H1 (cell line): ENCODE measurements at places on chromosomes 12 and 14. TPM values are rescaled to one million over a fixed set of nuclear protein-coding genes. Genes with fewer than 3 reads are reported as not detected.

GRCh38 chr14:106848330-106849121, 1322.1 kb downstream of the TMEM121 start:
- DNase-seq, result no peak
- H3K4me3 ChIP-seq, result no peak overlapping the region
- H3K27ac ChIP-seq, result no peak overlapping the region

- H3K4me3 ChIP-seq, result no peak overlapping the region
- H3K4me1 ChIP-seq, result no peaks in the 10 kb centered on the region
- no peaks in the 10 kb centered on the region for H3K27me3 ChIP-seq
- DNase-seq, result no peak
- H3K27ac ChIP-seq, result no peak overlapping the region
- H3K36me3 ChIP-seq, result no peaks in the 10 kb centered on the region
These were observed 251.4 kb downstream of the MSRB3 start for GRCh38 chr12:65529771-65530435.

- H3K27me3 ChIP-seq, result no peaks in the 10 kb centered on the region
- H3K36me3 ChIP-seq, result no peaks in the 10 kb centered on the region
These were observed 361.5 kb downstream of the FUT8 start for GRCh38 chr14:65774041-65774440.

DNA sequence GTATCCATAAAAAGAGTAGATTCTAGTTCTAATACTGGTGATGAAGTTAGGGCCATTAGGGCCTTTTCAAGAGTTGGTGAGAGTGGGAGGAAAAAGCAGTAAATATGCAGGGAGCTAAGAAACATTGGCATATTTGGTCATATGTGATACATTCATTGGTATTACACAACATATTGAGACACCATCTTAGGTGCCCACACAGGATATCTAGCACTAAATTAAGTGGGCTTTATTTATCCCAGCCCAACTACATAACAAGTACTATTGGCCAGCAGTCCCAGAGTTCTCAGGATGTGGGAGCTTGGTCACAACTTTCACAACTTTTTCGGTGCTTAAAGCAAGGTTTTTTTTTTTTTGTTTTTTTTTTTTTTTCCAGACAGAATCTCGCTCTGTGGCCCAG, 2.0 kb upstream of the ING4 start:
- H3K27me3 ChIP-seq, result no peaks in the 10 kb centered on the region
- no peak for DNase-seq
- H3K4me3 ChIP-seq, result no peak overlapping the region
- H3K4me1 ChIP-seq, result no peaks in the 10 kb centered on the region
- H3K36me3 ChIP-seq, result peaks cover 17% of the 10 kb centered on the region

DNA sequence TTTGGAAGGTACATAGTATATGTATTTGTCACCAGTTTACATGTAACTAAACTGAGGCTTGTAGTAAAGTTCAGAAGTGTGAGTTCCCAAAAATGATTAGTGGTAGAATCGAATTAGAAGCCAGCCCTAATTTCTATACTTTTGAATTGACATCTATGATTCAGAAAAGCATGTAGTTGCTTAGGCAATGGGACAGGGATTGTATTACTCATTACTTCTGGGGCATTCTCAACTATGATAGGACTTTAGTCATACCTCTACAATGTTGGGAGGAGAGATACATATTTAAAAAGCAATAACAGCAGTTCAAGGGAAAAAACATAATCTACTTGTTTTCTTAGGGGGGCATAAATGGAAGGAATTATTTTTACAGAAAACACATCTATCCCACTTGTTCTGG, 277.9 kb upstream of the E2F7 start:
- no peak overlapping the region for H3K27ac ChIP-seq
- H3K4me1 ChIP-seq, result no peaks in the 10 kb centered on the region
- H3K27me3 ChIP-seq, result no peaks in the 10 kb centered on the region
- no peak for DNase-seq

DNA sequence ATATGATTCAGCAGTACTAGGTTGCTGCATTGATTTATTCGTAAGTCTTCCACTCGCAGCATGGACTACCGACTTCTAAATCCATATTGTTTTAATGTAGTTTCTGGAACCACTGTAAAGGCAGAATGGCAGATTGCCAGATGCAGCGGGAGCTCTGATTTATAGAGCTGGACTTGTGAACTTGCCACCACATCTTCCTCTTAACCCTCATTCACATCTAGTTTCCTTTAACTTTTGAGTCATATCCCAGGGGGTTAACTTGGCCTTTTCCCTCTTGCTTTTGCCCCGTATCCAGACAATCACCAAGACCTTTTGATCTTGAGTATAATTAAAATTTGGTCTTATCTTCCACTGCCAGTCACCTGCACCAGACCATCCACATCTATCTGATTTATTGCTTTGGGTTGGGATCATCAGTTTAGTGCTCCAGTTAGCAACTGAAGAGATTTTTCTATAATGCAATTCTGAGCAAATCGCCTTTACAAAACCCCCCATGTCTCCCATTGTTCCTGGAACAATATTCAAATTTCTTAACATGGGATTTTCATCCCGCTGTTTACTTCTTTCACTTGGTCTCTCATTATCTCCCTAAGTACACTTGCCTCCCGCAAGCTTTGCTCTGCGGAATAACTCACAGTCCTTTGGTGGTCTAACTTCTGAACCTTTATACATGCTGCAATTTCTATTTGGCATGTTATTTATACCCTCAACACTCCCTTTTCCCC, 130.5 kb downstream of the ACSS3 start:
- no peak overlapping the region for H3K27ac ChIP-seq
- H3K36me3 ChIP-seq, result no peaks in the 10 kb centered on the region
- no peak for DNase-seq
- no peak overlapping the region; the same call in 1 of the 2 replicates for H3K4me3 ChIP-seq

- peaks cover 9% of the 10 kb centered on the region for H3K4me1 ChIP-seq
- H3K36me3 ChIP-seq, result no peaks in the 10 kb centered on the region
These were observed 3.4 kb upstream of the RNASE7 start for GRCh38 chr14:21038441-21039422.

- DNase-seq, result no peak
- H3K27ac ChIP-seq, result no peak overlapping the region
- no peaks in the 10 kb centered on the region for H3K27me3 ChIP-seq
These were observed 15.6 kb downstream of the MVK start for GRCh38 chr12:109589240-109589590.

DNA sequence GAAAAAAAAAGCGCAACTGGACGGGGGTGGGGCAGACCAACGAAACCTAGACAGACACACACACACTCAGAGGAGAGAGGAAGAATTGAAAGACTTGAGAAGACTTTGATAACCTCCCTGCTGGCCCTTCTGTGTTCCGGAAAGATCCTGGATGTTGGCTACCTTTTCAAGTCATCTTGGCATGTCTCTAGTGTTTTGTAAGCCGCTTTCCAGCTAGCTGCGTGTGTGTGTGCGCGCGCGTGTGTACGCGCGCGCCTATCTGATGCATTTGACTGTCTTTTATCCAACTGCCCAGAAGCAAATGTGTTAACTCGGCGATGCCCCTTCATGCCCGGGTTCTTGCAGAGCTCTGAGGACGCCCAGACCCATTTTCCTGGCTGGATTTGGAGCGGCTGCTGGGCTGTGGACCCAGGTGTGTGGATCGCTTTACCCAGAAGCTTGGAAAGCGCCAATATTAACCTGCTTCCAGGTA, 664 bp downstream of the LRFN5 start:
- H3K27ac ChIP-seq, result no peak overlapping the region
- peak overlapping the region; percentile 75 for H3K4me3 ChIP-seq
- H3K4me1 ChIP-seq, result no peaks in the 10 kb centered on the region; the same call in 1 of the 2 replicates
- DNase-seq, result peak; percentile 54
- peaks cover 45% of the 10 kb centered on the region for H3K27me3 ChIP-seq
- no peaks in the 10 kb centered on the region for H3K36me3 ChIP-seq

- no peak overlapping the region for H3K27ac ChIP-seq
- H3K4me1 ChIP-seq, result no peaks in the 10 kb centered on the region
- no peaks in the 10 kb centered on the region for H3K27me3 ChIP-seq
- no peak for DNase-seq
- H3K36me3 ChIP-seq, result no peaks in the 10 kb centered on the region
These were observed 11.5 kb downstream of the CHGA start for GRCh38 chr14:92934196-92935085.

DNA sequence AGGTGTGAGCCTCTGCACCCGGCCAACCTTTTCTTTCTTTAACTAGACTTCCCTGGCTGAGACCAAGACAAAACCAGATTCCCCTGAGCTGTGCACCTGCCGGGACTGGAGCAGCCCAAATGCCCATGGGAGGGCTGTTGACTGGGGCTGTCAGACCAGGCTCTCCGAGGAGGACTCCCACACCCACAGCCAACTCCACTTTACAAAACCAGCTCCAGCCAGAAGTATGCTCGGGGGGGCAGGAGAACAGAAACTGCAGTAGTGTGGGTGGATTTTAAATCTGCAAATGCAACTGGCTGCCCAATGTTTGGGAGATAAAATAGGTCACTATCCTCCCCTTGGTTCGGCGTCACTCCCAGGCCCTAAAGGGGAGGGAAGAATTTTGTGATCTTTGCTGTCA, 78.5 kb downstream of the VCPKMT start:
- no peaks in the 10 kb centered on the region for H3K27me3 ChIP-seq
- H3K4me3 ChIP-seq, result no peak overlapping the region
- no peak for DNase-seq
- no peaks in the 10 kb centered on the region for H3K36me3 ChIP-seq
- H3K4me1 ChIP-seq, result no peaks in the 10 kb centered on the region

GRCh38 chr14:103867020-103867419, 19.6 kb upstream of the PPP1R13B start:
- no peak overlapping the region for H3K4me3 ChIP-seq
- H3K4me1 ChIP-seq, result peaks cover 2% of the 10 kb centered on the region
- no peaks in the 10 kb centered on the region for H3K27me3 ChIP-seq
- no peak for DNase-seq
- no peak overlapping the region for H3K27ac ChIP-seq

GRCh38 chr14:73602994-73603393, 9.3 kb upstream of the ACOT6 start:
- no peak overlapping the region for H3K27ac ChIP-seq
- no peaks in the 10 kb centered on the region for H3K4me1 ChIP-seq
- no peak overlapping the region for H3K4me3 ChIP-seq

DNA sequence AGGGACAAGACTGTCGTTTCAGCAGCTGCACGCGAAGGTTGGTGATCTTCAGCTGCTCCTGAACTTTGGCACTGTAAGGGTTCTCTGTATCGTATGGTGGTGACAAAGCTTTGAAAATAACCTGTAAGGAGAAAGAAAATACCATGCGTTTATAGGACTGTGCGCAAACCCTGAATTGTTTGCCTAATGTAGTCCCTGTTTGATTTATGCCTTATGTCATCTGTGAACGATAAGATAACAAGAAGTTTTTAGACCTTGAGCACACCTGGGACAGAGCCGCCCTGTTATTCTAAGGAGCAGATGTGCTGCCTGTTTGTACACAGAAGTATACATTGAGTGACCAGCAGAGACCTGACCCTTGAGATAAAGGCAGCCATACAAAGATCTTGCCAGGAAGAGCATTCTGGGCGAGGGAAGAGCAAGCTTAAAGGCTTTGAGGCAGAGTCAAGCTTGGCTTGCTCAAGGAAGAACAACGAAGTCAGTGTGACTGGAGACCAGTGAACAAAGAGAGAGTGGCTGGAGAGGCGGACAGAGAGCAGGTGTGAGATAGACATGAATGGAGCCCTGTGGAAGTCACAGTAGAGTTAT, 52.4 kb downstream of the NTN4 start:
- no peak for DNase-seq
- H3K27me3 ChIP-seq, result no peaks in the 10 kb centered on the region
- H3K4me1 ChIP-seq, result no peaks in the 10 kb centered on the region
- H3K36me3 ChIP-seq, result no peaks in the 10 kb centered on the region
- H3K27ac ChIP-seq, result no peak overlapping the region

- no peak overlapping the region for H3K4me3 ChIP-seq
- no peaks in the 10 kb centered on the region for H3K36me3 ChIP-seq
- no peak for DNase-seq
- H3K27ac ChIP-seq, result no peak overlapping the region
These were observed 20.9 kb downstream of the SYNE3 start for GRCh38 chr14:95495538-95496025.

Gene DLK1
- total RNA-seq, result 0.42 and 1.3 TPM in 2 replicates

Gene CLEC9A
- not detected in 2 replicates for total RNA-seq

Gene PUS1
- total RNA-seq, result 81.2 and 82.5 TPM in 2 replicates

Gene ESPL1
- 47.0 and 52.7 TPM in 2 replicates for total RNA-seq

Gene AMIGO2
- 3.3 TPM in 2 replicates for total RNA-seq

Gene ACTN1
- total RNA-seq, result 253 and 262 TPM in 2 replicates

Gene GPR162
- 8.6 and 8.8 TPM in 2 replicates for total RNA-seq

Gene NINJ2
- total RNA-seq, result not detected in 2 replicates

Gene CFAP54
- total RNA-seq, result 0.17 and 0.42 TPM in 2 replicates

Gene PPP4R4
- total RNA-seq, result 9.4 and 9.6 TPM in 2 replicates
